ENCODE measurements at places on chromosomes 12 and 14.

DNA sequence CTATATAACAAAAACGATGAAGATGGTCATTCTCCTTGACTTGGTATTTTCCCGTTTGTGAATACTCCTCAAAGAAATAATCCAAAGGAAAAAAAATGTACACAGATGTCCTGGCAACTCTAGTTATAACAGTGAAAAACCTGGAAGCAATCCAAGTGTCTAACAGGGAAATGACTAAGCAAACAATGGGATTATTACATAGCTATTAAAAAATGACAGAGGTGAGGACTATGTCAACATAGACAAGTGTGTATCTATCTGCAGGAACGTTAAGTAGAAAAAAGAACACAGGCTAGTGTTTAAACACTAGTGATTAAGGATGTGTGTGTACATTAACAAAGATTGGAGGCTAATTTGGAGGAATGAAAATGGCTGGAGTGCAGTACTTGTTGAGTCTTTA, 5.9 kb upstream of the APOLD1 start:
- DNase-seq, result peak; percentile 73

- DNase-seq, result no peak
Observed at GRCh38 chr12:131197490-131197889, 243.8 kb downstream of the ADGRD1 start.

DNA sequence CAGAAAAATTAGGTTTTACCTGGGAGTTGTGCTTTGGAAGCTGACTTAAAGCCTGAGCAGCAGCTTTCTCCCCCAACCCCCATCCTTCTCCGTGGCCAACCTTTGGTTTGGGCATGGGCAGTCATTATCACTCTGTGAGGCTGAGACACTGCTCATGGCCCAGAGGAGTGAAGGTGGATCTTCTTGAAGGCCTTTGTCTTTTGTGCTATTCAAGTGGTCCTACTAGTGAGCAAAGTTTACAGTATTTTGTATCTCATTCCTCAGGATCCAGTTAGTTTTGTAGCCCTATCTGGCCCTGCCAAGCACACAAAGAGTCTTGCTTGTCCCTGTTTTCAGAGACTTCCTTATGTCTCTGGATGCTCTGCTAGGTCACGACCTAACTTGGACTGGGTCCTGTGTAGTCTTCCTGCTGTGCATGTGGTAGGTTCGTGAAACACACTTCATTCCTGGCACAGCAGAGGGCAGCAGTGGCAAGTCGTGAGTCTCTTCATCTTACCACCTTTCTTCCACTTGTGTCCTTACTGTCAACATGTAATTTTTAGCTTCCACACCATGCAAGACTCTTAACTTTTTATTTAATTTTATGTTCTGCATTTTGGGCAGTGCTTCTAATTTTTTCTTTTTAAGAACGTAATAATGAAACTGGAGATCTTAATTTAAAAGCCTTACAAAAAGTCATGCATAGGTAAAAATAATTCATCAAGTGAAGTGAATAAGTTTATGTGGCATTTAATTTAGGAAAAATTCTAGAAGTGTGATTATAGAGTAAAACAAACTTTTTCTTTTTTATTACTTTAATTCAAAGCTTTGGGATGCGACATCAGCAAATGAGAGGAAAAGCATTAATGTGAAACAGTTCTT, 53.7 kb downstream of the APAF1 start:
- no peak for DNase-seq

DNA sequence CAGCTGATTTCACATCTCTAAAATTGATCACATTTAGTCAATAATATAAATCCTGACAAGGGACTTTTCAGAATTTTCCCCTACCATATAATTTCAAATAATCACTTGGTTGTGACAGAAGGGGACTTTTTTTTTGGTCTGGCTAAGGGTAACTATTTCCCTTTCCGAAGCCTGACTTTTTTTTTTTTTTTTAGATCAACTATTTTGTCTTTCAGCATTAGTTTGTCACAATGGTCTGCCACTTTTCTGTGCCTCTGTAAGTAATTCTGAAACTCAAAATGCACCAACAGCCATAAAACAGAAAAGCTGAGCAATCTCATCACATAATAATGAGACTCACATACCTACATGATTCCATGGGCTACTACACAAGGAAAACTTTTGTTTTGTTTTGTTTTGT, 266.4 kb downstream of the SSPN start:
- no peak for DNase-seq

- DNase-seq, result no peak
Observed at GRCh38 chr14:100703386-100704220, 23.1 kb upstream of the DLK1 start.

- DNase-seq, result no peak
Observed at GRCh38 chr14:94572637-94573303, 8.5 kb upstream of the SERPINA5 start.

- DNase-seq, result peak; percentile 53
Observed at GRCh38 chr12:66352197-66352596, 49.9 kb downstream of the HELB start.

DNA sequence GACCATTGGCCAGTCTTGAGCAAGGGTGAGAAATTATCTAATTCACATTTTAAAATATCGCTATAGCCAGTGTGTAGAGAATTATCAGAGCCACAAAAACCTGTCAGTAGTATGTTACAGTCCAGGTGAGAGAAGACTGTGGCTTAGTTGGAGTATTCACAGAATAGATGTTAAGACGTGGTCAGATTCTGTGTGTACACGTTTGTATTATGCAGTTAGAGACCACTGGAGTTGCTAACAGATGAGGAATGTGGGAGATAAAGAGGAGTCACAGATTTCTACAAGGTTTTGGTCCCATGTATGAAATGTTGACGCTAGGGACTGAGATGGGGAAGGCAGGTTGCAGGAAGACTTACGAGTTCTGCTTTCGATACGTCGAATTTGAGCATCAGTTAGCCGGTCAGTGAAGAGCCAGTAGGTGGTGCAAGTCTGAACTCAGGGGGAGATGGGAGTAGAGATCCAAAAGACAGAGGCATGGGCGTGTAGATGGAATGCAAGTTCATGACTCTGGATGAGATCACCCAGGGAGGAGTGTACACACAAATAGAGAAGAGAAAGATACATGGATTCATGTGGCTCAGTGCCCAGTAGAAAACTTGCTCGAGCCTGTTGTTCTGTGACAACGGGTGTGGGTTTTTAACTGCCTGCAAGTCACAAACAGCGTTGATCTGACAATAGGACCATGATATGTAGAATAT, 114.8 kb upstream of the FLRT2 start:
- DNase-seq, result no peak

DNA sequence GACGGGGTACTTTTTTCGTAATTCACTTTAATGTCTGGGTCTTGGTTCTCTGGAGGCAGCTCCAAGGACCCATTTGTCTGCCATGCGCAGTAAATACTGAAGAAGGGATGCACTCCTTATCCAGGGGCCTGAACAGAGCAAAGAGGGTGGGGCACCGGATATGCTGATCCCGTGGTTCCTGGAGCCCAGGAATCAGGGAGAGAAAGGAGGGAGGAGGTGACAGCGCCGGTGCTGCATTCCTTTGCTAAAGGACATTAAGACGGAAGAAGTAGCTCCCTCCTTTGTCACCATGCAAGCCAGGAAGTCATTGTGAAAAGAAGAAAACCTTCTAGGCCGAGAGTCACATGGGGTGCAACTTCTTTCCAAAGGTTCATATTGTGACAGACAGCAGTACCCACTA, 1057.7 kb downstream of the VRK1 start:
- DNase-seq, result no peak

DNA sequence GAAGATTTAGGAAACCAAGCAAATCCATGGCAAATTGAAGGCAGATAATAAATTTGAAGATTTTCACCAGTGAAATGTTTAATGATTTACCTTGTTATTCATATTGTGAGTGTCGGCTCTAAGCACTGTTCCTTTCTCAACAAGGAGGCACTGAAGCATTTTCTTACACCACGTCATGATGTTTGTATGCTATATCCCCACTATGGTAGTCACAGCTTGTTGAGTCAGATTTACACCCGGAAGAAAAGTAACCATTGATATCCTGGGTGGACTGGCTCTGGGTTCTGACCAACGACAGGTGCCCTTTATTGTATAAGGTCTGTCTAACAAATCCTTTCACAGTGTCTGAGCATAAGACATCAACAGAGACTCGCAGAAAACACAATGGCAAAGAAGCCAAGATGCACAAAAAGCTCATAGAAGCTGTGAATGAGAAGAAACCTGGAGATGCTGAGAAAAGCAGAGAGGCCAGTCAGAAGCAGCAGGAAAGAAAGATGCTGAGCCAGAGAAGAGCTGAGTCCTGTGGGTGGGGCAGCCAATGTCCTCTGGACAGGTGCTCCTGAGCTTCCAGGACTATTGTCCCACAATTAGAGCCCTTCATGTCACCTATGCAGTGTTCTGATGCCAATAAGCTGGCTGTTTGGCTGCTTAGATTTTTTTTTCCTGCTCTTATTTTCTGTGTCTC, 49.7 kb upstream of the ARHGAP5 start:
- no peak for DNase-seq

GRCh38 chr12:105024928-105025327, 38.8 kb downstream of the NOPCHAP1 start:
- no peak for DNase-seq

DNA sequence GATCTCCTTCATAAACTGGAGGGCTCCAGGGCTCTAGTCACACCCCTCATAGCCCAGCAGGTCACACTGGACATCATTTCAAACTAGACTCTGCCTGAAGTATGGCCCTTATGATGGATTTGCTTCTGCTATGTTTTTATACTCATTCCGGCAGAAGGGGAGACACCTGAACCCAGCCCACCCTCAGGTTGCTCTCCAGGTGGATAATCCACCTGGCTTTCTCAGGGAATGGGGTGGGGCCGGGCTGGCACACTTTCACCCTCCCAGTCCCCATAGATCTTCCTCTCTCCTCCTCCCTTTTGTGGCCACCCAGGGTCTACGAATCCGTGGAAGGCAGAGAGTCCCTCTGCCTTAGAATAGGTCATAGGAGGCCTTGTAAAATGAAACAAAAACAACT, 9.8 kb upstream of the KRT73 start:
- no peak for DNase-seq

GRCh38 chr14:96088911-96089310, 49.7 kb downstream of the C14orf132 start:
- no peak for DNase-seq

DNA sequence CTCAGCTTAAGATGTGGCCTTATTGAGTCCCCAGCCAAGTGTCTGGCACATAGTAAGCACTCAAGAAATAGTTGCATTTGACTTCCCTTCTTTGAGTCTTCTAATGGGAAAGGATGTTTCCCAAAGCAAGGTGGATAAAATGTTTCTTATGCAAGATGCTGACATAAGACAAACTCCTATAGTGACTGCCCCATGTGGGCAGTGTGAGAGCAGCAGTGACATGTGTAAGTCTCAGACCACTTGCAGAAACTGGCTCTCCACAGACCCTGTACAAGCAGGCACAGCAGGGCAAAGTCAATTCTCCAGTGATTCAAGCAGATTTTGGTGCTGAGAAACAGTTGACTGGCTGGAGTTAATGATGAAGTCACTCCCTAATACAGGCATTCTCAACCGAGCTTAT, 255.3 kb downstream of the ANO2 start:
- DNase-seq, result no peak
